SK-N-SH (cell line): ENCODE measurements at places on chromosomes 7 and 10.
A peak's percentile ranks its signal among the peaks of the same experiment; 100 is the strongest.

GRCh38 chr7:158751751-158752150 is 47.1 kb upstream of the NCAPG2 start:
- DNase-seq: no peak

DNA sequence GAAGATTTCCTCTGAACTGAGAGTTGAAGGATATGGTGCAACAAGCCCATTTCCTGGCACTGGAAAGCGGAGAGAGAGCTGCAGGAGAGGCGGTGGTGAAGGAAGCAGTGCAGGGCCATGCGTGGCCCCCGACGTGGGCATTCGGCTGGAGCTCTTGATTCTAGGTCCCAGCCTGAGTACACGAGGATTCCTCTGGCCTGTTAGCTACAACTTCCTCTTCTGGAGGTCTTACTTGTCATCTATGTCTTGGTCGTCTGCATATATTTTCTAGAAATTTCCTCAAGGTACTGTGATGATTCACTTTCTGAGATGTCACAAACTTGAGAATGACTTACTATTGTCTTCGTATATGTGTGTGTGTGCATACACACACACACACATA is 59.2 kb upstream of the JAZF1 start:
- no peak for DNase-seq

DNA sequence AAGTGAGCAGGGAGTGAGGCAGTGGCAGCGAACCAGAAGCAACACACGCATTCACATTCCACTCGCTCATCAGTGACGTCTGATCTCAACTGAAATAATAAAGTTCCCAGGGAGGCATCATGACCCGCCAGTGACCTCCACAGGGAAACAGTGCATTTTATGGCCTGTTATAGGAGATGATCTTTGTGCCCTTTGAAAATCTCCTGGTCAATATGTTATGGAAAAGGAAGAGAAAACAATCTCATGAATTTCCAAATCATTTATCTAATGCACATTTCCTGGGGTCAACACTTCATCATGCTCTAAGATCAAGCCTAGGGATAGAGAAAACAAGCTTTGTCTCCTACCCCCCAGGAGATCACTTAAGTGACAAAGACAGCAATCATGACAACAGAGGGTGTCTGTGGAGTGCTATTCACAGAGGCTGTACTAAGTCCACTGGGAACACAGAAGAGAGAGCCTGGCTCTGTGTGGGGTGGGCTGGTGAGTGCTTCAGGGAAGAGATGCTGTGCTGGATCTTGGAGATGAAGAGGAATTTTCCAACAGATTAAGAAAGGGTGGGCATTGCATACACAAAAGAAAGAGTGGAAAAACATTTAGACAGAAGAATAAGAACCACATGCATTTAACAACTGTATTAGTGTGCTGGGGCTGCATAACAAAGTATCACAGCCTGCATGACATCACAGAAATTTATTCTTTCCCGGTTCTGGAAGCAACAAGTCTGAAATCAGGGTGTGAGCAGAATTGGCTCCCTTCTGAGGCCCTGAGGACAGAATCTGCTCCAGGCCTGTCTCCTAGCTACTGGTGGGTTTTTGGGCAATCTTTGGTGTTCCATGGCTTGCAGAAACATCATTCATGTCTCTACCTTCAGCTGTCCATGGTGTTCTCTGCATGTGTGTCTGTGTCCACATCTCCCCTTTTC is 613.9 kb upstream of the IGFBP3 start:
- no peak for DNase-seq

DNA sequence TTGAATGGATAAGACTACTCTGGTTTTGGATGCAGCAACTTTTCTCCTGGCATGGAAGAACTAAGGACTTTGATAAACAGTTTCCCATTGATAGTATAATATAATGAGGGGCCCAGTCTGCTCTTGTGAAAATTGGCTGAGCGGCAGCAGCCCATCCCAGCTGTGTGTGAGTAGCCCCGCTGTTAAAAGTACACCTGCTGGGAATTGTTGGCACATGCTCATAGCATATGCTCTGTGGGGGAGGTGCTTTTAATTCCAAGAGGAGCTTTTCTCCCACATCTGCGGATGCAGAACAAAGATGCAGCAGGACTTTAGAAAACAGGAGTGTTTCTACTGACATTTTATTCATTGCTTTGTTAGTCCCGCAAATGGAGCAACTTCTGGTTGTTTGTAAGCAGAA is 19.0 kb downstream of the SRI start:
- no peak for DNase-seq

DNA sequence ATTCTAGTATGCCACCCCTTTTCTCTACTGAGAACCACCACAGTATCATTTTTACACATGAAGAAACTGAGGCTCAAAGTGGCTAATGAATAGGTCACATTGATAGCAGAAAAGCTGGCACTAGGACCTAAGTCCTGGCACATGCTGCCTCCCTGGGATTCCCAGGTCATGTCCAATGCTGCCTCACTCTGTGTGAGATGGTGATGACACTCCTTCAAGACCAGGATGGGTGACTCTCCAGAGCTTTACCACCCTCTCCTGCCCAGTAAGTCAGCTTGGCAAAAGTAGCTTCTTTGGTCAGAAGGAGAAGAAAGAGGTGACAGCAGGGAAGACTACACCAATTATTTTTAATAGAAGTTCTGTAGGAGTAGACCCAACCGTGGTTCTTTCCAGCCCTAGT is 13.3 kb upstream of the AKR1B10 start:
- DNase-seq: no peak

DNA sequence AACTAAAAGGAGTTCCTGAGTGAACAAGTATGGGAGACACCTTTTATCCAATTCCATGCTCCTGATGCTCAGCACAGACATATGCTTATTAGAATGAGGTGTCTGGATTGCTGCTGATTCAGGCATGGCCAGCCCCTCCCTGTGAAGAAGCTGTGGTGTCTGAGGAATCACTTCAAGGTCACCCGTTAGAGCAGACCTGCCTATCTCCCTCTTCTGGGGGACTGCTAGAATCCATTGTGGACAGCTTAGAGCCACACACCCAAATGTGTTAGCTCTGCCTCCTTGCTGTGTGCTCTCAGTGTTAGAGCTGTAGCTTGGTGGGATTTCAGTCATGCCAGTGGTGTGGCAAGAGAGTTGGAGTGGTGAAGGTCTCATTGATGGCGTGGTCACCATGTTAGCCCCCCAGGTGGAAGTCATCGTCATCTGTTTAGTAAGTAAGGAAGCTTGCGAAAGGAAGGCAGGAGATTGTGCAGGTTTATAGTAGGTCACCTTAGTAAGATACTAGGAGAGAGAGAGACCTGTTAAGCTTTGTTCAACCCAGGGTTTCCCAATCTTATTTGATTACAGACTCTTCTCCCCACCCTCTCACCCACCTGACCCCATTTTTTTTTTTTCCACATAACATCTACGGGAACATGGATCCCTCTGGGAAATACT is 12.8 kb downstream of the PRXL2A start:
- DNase-seq: no peak

DNA sequence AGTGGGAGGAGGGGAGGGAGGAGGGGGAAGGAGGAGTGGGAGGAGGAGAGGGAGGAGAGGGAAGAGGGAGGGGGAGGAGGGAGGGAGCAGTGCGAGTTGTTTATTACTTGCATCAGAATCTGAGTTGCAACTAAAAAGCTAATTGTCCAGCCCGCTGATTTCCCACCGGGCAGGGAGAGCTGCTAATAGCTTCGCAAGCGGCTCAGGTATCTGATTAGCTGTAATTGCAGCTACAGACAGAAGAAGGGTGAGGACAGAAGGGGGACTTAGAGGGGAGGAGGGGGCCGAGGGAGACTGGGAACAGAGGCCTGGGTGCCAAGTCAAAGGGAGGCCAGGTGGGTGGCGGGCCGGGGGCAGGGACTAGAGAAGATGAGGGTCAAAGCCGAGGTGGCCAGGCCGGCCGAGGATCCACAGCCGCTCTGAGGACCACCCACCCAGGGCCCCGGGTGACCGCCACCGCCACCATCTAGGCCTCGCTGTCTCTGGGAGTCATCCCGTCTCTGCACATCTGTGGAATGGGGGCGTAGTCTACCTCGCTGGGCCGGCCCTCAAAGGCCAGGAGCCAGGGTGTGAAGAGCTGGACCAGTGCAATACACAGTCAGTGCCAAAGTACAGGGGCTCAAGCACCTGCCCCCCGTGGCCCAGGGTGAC is 54.2 kb downstream of the MICALL2 start:
- DNase-seq: peak; percentile 51

GRCh38 chr7:2313450-2314208 is 612 bp downstream of the SNX8 start:
- DNase-seq: no peak

DNA sequence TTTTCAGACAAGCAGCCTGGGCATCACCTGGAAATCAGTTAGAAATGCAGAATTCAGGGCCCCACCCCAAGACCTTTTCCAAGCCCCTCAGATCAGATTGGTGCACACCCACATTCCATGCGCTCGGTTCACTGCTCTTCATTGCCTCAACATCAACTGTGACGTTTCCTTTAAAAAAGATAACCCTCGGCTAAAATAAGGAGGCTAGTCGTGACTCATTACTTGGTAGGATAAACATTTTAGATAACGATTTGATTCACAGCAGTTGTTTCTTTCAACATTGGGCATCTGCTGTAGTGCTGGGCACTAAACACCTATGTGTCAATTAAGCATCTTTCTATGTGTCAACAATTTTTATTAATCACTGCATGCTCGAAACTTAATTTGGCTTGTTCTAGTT is 191.1 kb upstream of the LRGUK start:
- no peak for DNase-seq

DNA sequence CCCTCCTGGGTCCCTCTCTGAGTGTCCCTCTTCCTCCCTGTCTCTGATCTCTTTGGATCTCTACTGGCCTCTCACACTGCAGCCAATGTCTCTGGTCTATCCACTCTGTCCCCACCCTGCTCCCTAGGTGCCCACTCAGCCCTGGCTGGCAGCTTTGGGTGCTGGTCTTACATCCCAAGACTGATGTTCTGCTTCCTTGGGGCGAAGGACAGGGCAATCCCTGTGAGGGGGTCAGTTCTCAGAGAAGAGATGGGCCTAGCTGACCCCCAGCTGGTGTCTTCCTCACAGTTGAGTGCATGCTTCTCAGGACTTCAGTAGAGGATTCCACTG is 51.7 kb upstream of the CAMK2B start:
- no peak for DNase-seq

DNA sequence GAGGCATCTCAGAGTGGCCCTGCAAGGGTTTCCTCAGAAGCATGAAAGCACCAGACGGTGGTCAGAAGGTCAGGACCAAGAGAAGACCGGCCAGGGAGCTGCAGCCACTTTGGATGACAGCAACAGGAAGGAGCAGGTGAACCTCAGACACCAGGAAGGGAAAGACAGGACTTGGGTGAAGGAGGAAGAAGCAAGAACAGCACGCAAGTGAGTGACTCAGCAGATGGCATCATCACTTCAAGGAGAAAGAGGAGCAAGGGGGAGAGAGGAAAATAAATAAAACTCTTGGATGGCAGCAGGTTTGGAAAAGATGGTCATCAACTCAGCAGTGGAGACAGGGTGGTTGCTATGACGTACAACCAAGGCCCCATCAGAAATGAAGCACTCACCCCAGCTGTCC is 31.6 kb downstream of the NCAPG2 start:
- no peak for DNase-seq

DNA sequence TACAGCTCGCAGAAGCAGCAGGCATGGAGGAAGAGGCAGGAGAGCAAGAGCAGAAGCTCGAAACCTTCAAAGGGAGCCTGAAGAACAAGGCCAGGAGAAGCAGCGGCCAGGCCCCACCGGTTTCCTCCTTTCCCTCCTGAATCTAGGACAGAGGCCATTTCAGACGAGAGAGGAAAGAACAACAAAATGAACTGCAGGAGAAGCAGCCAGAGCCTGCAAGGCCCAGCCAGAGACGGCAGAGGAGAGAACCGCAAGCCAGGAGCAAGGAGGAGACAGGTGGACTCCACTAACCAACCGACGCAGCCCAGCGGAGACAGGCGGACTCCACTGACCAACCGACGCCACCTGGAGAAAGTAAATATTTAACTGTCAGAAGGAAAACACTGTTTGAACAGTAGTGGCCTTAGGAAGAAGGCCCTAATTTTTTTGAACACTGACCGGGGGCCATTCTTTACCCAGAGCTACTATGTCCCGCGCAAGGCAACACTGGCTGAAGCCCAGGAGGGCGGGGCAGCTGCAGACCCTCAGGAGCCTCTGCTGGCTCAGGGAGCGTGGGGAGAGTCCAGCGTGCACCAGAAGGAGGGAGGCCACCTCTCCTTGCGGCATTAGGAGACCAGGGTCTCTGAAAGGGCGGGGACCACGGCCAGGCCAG is 559.2 kb downstream of the PTPRN2 start:
- DNase-seq: no peak

DNA sequence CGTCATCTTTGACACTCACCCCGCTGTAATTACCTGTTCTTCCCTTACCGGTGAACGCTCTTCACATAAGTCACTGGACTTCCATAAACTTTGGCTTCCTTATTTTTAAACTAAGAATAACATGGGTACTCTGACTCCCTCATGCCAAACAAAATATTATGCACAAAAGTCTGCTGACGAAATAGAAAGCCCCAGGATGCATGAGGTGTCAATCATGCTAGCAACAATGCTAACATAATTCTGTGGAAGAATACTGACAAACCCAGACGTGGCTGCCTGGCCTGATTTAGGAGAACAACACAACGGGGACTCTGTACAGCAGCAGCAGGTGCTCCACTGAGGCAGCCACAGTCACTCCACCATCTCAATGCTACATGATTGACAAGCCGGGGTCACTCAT is 137.5 kb downstream of the CCDC71L start:
- no peak for DNase-seq

DNA sequence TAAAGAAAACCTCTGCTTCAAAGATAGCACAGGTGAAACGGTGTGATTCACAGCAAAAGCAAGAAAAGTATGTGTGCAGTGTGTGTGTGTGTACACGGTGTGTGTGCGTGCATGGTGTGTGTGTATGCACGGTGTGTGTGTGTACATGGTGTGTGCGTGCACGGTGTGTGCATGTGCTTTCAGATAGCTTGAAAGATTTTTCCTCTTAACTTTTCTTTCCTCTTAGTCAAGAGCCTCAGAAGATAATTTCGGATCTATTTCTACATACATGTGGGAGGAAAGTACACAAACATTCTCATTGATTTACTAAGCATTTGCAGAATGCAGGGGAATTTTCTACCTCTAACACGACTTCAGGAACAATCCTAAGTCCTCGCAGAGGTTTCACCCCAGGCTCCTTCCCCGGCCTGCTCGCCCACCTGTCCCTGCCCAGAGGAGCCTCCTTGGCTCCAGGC is 2.9 kb downstream of the FGFR2 start:
- no peak for DNase-seq

DNA sequence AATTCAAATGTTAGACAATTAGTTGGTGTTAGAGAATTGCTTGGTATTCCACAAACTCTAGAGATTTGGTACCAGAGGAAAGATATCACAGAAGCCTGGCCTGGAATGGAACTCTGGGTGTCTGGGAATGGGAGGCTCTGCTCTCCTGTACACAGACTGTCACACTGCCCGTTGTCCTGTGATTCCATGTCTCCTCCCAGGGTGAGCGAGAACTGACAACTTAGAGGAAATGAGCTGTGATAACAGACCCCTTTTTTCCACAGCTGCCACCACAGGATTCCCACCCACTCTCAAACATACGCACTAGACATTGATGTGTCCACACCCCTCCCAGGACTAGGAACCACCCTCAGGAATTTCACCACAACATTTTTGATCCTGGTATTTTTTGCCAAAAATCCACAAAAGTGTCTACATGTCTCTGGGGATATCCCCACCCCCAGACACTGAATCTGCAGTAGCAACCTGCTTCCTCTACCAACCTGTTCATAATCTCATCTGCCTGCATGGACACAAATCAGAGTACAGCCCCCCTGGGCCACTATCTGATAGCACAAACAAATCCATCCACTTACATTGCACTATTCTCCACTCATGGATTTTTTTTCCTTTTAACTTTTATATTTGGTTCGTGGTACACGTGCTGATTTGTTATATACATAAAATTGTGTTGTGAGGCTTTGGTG is 4.7 kb downstream of the ZNF273 start:
- peak; percentile 27 for DNase-seq
